ENCODE measurements at places on chromosomes 12 and 14.
A peak's percentile ranks its signal among the peaks of the same experiment; 100 is the strongest.

- no peak for DNase-seq
Measured at GRCh38 chr12:6652391-6652790, 5.2 kb upstream of the ACRBP start.

DNA sequence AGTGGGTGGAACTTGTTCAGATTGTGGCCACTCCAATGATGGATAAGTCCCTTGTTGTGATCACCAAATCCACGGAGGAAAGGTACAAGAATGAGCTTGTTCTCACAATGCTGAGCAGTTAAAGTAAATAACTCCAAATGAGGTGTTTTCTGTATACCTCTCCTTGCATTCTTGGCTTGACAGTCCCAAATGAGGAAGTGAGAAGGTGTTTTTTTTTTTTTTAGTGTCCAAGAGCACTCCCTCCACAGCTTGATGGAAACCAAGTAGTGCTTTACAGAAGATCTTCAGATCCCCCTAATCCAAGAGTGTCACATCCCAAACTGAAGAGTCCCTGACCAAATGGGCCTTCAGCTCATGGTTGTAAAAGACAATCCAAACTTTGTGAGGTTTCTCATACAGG, 153.6 kb downstream of the ATP23 start:
- DNase-seq, result no peak

DNA sequence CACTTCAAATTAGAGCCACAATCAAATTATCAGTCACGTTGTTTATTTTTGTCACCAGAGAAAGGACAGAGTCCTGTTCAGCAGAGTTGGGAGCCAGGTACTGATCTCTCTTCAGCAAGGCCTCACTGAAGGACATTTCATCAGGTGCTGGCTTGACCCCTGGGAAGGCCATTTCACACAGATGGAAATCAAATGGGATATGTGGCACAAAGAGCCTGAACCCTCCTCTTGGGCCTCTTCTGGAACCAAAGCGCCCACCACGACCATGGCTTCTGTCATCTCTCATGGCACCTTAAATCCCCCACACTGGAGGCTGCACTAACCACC, 121.5 kb downstream of the PTCSC3 start:
- DNase-seq, result no peak

- no peak for DNase-seq
Measured at GRCh38 chr12:107558816-107559382, 126.7 kb upstream of the PWP1 start.

GRCh38 chr14:33647385-33647786, 303.5 kb downstream of the EGLN3 start:
- no peak for DNase-seq

DNA sequence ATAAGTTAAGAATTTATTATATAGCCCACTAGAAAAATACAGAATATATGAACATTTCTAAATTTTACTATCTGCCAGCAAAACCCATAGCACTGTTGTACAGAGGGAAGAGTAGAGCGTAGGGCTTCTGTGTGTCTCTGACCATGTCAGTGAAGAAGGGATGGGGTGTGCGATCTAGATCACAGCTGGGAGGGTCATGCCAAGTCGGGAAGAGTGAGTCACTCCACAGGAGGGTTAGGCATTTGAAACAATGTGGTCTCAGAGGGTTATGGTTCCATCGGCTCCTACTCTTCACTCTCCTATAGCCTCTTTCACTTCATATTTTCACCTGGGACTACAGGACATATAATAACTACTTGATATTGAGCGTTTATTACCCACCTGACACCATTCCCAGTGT, 185.1 kb upstream of the DDHD1 start:
- no peak for DNase-seq

DNA sequence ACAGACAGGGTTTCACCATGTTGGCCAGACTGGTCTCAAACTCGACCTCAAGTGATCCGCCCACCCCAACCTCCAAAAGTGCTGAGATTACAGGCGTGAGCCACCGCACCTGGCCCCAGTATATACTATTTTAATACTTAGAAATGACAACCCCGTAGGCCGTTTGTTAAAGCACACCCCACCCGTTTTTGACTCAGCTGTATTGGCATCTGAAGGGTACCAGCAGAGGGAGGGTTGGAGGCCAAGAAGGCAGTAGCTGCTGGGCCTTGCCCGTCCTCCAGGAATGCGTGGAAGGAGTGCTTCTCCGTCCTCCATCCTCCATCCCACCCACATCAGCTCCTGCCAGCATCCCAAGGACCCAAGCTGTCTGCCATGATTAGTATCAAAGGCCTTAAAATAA, 6.3 kb upstream of the NIN start:
- no peak for DNase-seq

- no peak for DNase-seq
Measured at GRCh38 chr14:102999227-102999895, 58.0 kb downstream of the CDC42BPB start.

DNA sequence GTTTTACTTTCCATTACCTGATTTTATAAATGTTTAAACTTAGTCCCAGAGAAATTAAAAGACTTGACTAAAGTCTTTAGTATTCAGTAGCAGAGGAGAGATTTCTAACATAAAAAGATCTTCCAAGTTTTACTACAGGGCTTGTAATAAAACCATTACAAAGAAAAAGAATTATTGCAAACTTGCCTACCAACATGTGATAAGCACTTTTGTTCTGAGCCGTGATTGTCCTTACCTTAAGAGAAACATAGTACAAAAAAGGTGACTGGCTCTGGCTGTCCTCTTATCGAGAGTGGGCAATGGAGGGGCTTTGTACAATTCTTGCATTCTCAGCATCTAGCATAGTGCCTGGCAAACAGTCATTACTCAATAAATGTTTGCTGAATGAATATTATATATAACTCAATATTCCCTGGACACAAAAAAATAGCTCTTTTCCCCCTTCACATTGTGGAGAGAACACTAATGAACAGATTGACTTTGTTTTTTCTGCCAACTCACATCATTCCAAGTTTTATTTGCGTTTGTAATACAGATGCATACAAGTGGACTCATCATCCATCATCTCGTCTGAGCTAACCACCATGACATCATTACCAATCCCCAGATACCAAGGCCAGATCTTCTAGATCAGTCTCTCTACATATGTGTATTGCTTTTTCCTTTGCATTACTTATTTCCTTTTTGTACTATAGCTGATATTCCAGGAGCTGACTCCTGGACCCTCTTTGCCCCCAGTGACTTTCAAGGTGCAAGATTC, 192.8 kb upstream of the EEA1 start:
- no peak for DNase-seq

- no peak for DNase-seq
Measured at GRCh38 chr12:113271466-113271852, 50.2 kb downstream of the TPCN1 start.

GRCh38 chr14:70807898-70808415, 1.4 kb downstream of the MAP3K9 start:
- DNase-seq, result peak; percentile 39

DNA sequence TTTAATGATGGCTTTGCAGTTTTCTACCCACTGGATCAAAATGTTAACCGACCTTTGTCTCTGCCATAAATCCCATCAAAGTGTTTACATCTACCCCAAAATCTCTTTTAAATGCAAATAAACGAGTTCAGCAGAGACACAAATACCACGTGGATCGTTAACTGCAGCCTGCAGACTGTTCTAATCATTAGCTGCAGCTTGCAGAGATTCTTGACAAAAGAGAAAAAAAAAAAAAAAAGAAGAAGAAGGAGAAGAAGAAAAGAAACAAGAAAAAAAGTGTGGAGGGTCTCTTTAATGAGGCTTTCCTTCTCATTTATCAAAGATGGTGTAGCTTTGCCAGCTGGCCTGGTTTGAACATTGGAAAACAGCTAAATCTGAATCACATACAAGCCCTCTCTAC, 275.7 kb downstream of the NEDD1 start:
- no peak for DNase-seq

DNA sequence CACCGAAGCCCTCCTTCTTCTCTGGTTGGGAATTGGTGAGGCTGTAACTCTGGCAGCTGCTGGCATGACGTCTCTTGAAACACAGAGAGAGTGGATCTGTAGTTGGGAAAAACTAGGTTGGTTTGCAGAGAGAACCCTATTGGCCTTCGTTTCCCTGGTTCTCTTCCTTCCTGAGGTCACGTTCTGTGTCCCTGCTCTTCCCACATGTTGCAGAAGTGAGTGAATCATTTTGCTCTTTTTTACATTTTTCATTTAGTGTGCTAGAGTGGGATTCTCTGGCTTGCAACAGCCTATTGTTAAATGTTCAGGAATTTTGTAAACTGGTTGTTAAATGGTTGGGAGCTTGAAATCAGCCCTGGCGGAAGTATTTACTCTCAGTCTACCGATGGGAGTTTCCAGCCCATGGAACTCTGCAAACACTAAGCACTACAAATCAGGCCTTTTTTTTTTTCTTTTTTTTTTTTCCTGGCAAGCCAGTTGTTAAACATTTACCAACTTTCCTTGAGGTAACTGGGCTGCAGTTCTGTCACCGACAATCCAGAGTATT, 26.8 kb upstream of the CKAP4 start:
- no peak for DNase-seq

GRCh38 chr12:93868771-93869170, 191.6 kb downstream of the CRADD start:
- DNase-seq, result no peak

DNA sequence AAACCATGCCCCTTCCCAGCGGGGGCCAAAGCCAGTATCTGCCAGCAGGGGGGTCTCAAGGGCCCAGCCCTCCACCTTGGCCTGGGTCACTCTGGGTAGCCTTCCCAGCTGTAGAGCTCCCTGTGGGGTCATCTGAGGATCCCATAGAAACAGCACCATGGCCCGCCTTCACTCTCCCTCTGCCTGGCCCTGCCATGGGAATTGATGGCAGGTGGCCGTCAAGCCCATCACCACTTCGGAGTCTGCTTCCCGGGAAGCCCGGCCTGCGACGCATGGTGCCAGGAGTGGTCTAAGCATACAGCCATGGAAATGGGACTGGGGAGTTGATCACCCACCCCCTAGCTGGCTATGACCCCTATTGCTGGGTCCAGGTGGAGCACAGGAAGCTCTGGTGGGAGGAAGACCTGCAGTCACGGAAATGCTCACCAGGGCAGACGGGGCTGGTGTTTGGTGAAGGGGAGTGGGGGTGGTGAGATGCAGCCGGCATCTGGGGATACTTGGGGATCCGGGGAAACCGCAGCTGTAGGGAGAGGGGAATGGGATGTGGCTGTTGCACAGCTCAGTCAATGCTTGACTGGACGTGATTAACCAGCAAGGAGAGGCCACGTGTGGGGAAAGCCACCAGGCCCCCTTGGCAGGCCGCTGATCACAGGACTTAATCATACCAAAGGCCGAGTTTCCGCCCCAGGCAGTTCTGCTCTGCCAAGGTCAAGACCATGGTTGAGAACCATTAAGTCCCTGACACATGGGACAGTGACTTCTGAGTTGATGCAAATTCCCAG, 52.2 kb upstream of the DIO3 start:
- DNase-seq, result no peak

- no peak for DNase-seq
Measured at GRCh38 chr12:68630050-68630449, 19.4 kb downstream of the RAP1B start.

GRCh38 chr14:61489512-61489911, 168.1 kb downstream of the PRKCH start:
- no peak for DNase-seq

- no peak for DNase-seq
Measured at GRCh38 chr12:1436981-1437380, 157.4 kb downstream of the FBXL14 start.

DNA sequence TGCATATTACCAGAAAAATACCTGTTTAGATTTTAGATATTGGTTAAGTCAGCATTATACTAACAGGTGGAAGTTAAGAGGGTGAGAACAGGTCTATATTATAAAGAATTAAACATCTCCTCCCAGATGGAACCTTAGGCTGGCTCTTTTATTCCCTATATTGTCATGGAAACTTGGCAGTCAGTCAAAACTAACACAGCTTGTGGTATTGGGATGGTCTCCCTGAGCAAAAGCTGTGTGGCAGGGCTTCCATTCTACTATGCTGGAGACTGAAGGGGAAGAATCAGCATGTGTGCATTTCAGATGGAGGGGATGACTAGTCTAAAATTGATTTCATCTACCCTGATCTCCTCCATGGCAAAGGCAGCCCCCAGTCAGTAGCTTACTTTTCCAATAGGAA, 66.7 kb downstream of the SMOC1 start:
- DNase-seq, result no peak

- DNase-seq, result no peak
Measured at GRCh38 chr14:86414146-86414545, 884.2 kb downstream of the FLRT2 start.

- no peak for DNase-seq
Measured at GRCh38 chr12:80589077-80589476, 118.4 kb upstream of the MYF6 start.

DNA sequence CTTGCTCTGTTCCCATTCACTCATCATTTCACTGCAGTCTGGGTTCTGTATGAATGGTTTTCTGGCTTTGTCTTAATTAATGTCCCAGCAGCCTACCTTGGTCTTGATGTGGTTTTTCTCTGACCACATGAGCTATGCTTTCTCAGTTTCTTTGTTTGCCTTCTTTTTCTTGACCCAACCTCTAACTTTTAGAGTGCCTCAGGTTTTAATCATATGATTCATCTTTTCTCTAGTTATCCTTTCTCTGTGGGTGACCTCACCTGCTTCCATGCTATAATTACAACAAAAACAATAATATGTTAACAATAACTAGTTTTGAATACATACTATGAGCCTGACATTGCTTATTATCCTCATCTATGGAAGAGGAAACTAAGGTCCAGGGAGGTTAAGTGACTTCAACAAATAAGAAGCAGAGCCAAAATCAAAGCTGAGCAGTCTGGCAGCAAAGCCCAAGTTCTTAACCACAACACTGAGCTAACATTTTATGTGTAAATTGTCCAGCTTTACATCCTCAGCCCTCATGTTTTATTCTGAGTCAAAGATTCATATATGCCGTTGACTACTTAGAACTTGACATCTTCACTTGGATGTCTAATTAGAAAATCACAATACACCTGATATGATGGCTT, 4.7 kb upstream of the EPYC start:
- DNase-seq, result no peak

DNA sequence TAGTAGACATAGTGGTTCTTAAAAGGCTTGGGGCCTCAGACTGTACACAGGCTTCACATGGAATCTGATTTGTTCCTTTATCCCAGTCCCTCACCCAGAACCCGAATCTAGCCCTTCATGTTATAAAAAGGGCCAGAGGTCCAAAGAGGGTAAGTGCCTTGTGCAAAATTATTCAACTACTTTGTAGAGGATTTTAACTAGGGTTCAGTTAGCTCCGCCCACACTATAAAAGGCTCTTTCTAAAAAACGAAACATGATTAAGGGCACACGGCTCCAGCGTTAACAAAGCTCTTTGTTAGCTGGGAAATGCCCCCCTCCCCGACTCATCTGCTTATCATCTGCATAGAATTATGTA, 3.2 kb upstream of the SOCS2 start:
- DNase-seq, result no peak

- DNase-seq, result no peak
Measured at GRCh38 chr12:54455760-54456469, 17.5 kb downstream of the GTSF1 start.

Data from activated CD4-positive, alpha-beta T cell treated with anti-CD3 and anti-CD28 coated beads for 1 hour (primary cell).